ENCODE measurements at places on chromosomes 16 and 17.

GRCh38 chr17:59800530-59800942, 92.2 kb downstream of the TUBD1 start:
- DNase-seq = no peak

GRCh38 chr17:75652934-75653549, 13.9 kb downstream of the RECQL5 start:
- DNase-seq = peak; percentile 29

DNA sequence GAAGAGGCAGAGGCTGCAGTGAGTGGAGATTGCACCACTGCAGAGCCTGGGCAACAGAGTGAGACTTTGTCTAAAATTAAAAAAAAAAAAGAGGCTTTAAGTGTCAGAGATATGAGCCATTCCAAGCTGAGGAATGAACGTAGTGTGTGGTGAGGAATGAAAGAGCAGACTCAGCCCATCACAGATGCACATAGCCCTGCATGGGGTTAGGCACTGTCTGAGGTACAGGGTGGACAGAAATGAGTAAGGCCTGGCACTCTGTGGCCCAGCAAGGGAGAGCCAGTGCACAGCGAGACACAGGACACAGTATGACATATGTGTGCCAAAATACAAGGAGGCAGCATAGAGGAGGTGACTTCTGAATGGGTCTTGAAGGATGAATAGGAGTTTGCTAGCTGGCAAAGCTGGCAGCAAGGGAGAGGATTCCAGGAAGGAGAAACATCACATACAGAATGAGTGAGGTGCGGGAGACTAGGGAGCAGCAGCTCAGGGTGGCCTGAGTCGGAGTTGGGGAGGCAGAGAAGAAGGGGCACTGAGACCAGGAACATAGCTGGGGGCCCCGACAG, 8.7 kb upstream of the ZNF469 start:
- no peak for DNase-seq

- DNase-seq = no peak
These were observed 9.5 kb upstream of the B4GALNT2 start for GRCh38 chr17:49123061-49123460.

DNA sequence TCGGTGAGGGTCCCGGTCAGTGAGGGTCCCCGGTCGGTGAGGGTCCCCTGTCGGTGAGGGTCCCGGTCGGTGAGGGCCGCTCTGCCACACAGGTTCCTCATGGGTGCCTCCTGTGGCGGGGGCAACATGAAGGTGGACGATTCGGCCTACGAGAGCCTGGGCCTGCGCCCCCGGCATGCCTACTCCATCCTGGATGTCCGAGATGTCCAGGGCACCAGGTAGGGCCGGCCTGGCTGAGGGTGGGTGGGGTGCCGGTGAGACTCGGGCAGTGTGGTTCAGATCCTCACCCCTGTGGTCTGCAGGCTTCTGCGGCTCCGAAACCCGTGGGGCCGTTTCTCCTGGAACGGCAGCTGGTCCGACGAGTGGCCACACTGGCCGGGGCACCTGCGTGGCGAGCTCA, 9.0 kb upstream of the PRR35 start:
- DNase-seq = no peak

- no peak for DNase-seq
These were observed 30.5 kb downstream of the SLC5A11 start for GRCh38 chr16:24876231-24876630.

- no peak for DNase-seq
These were observed 120.4 kb upstream of the IRX6 start for GRCh38 chr16:55203570-55203969.

All from memory B cell (primary cell).